ENCODE measurements at places on chromosomes 4 and X. TPM values are rescaled to one million over a fixed set of nuclear protein-coding genes. Genes with fewer than 3 reads are reported as not detected.
A peak's percentile ranks its signal among the peaks of the same experiment; 100 is the strongest.

SHROOM2 gene
- 2.0 TPM for total RNA-seq

GRCh38 chrX:56226980-56227379, 5.2 kb upstream of the KLF8 start:
- H3K27me3 ChIP-seq = no peaks in the 10 kb centered on the region
- H3K27ac ChIP-seq = no peak overlapping the region
- DNase-seq = no peak

GRCh38 chr4:111502626-111503025, 642.6 kb upstream of the FAM241A start:
- H3K27me3 ChIP-seq = no peaks in the 10 kb centered on the region
- no peaks in the 10 kb centered on the region for H3K4me1 ChIP-seq
- no peak overlapping the region for H3K4me3 ChIP-seq
- H3K36me3 ChIP-seq = no peaks in the 10 kb centered on the region
- no peak overlapping the region for H3K27ac ChIP-seq
- DNase-seq = no peak

FLNA gene
- total RNA-seq = 6,664 TPM

- peaks cover 50% of the 10 kb centered on the region for H3K4me1 ChIP-seq
- peak; percentile 81 for DNase-seq
- peak within 1 kb of the TSS; percentile 86 for H3K27ac ChIP-seq
- H3K4me3 ChIP-seq = peak within 1 kb of the TSS; percentile 59
Measured at GRCh38 chr4:113979148-113979904, at the start of gene ARSJ. TSS of gene ARSJ (minus strand) at chr4:113979647. CDS start at chr4:113978834, 813 bp downstream.

DNA sequence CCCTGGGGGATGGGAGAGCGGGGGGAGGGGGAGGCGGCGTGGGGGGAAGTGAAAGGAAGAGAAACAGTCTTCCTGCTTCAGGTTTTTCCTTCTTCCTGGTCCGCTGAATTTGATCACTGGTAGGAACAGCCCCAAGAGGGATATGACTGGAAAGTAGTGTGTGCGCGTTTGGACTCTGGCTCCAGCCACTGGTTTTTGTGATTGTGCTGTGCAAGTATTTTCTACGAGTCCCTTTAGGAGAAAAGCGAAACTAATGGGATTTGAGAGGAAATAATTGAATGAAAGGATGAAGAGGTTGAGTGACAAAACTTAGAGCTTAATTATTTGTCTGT, 836 bp downstream of the PRRG1 start:
- peak overlapping the region; percentile 76 for H3K27ac ChIP-seq
- H3K4me3 ChIP-seq = peak overlapping the region; percentile 60
- no peaks in the 10 kb centered on the region for H3K4me1 ChIP-seq
- no peak for DNase-seq
- H3K27me3 ChIP-seq = no peaks in the 10 kb centered on the region
- H3K36me3 ChIP-seq = no peaks in the 10 kb centered on the region

C4orf33 gene
- 4.4 TPM for total RNA-seq

- H3K36me3 ChIP-seq = no peaks in the 10 kb centered on the region
- H3K27me3 ChIP-seq = no peaks in the 10 kb centered on the region
- H3K4me3 ChIP-seq = no peak overlapping the region
- no peaks in the 10 kb centered on the region for H3K4me1 ChIP-seq
- peak overlapping the region; percentile 93 for H3K27ac ChIP-seq
- peak; percentile 65 for DNase-seq
Measured at GRCh38 chr4:125313497-125313896, 1.3 kb upstream of the FAT4 start.

GRCh38 chrX:18664947-18665346, 7.0 kb downstream of the RS1 start:
- no peak for DNase-seq
- H3K4me1 ChIP-seq = no peaks in the 10 kb centered on the region
- H3K27ac ChIP-seq = no peak overlapping the region
- no peaks in the 10 kb centered on the region for H3K27me3 ChIP-seq

DNA sequence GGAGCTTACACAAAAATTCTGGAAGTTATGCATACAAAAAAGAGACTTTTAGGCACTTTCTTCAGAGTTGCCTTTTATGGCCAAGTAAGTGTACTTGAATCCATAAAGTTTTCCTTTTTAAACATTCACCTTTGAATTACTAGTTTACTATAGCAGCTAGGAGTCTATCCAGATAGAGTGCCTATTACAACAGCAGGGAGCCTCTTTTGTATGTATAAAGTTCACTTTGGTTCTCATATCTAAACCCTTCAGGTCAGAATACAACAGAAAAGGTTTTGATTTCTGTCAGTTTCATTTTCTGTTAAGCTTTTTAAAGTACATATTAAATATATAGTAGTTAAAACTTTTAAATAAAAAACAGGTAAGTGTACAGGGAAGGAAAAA, 51.4 kb upstream of the IL13RA1 start:
- DNase-seq = no peak
- no peaks in the 10 kb centered on the region for H3K27me3 ChIP-seq
- no peaks in the 10 kb centered on the region for H3K4me1 ChIP-seq
- H3K27ac ChIP-seq = no peak overlapping the region
- peaks cover 43% of the 10 kb centered on the region for H3K36me3 ChIP-seq
- no peak overlapping the region for H3K4me3 ChIP-seq

DNA sequence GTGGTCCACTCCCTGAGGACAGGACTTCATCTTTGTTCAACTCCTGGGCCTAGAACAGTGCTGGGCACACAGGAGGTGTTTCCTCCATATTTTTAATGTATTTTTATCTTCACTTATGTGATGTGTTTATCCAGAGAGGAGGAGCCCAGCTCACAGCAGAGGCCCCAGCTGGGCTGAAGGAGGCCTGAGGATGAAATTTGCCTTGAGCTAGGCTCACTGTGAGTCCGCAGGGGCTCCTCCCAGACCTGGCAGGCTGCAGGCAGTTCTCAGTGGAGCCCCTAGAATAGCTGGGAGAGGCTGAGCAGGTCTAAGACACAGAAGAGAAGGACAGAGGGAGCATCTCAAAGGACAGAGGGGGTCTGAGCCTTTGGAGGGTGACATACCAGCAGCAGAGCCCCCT, 26.8 kb downstream of the C4orf50 start:
- DNase-seq = peak; percentile 15
- no peaks in the 10 kb centered on the region for H3K4me1 ChIP-seq
- no peaks in the 10 kb centered on the region for H3K36me3 ChIP-seq
- H3K27ac ChIP-seq = no peak overlapping the region

DNA sequence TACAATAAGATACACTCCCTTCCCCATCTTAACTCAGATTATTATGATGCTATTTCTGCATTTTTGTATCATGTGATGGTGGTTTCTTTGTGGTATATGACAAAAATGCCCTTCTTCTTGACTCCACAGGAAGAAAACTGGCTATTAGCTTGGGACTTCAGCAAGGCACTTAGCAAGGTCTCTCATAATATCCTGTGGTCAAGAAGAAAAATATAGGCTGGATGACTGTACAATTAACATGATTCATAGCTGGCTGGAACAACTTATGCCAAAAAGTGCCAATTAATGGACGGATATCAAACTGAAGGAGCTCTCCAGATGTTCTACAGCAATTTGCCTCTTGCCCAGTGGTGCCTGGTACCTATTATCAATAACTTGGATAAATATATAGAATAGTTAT, 2.3 kb upstream of the MID1IP1 start:
- no peak for DNase-seq
- H3K27ac ChIP-seq = no peak overlapping the region
- H3K4me1 ChIP-seq = peaks cover 9% of the 10 kb centered on the region

ZFP42 gene
- not detected for total RNA-seq

- H3K4me3 ChIP-seq = no peak overlapping the region
- no peaks in the 10 kb centered on the region for H3K27me3 ChIP-seq
- peaks cover 40% of the 10 kb centered on the region for H3K36me3 ChIP-seq
- no peak overlapping the region for H3K27ac ChIP-seq
- H3K4me1 ChIP-seq = no peaks in the 10 kb centered on the region
Measured at GRCh38 chr4:5554376-5554775, 154.0 kb downstream of the EVC2 start.

Data from sigmoid colon (tissue), 7 donors.